ENCODE measurements at places on chromosomes 7 and 10. TPM values are rescaled to one million over a fixed set of nuclear protein-coding genes. Genes with fewer than 3 reads are reported as not detected.

- H3K36me3 ChIP-seq: peaks cover 1% of the 10 kb centered on the region
- no peaks in the 10 kb centered on the region for H3K4me1 ChIP-seq
- no peaks in the 10 kb centered on the region for H3K27me3 ChIP-seq
- no peak overlapping the region for H3K27ac ChIP-seq
- DNase-seq: no peak
- no peak overlapping the region for H3K4me3 ChIP-seq
These were observed 15.8 kb downstream of the TMEM254 start for GRCh38 chr10:80094231-80094630.

- peak overlapping the region; percentile 78 for H3K4me3 ChIP-seq
- peaks cover 47% of the 10 kb centered on the region for H3K27me3 ChIP-seq
- DNase-seq: peak; percentile 98
- H3K27ac ChIP-seq: no peak overlapping the region
- no peaks in the 10 kb centered on the region for H3K36me3 ChIP-seq
These were observed 781 bp upstream of the GRM8 start for GRCh38 chr7:127253281-127254162.

The MRLN gene
- total RNA-seq: not detected

DNA sequence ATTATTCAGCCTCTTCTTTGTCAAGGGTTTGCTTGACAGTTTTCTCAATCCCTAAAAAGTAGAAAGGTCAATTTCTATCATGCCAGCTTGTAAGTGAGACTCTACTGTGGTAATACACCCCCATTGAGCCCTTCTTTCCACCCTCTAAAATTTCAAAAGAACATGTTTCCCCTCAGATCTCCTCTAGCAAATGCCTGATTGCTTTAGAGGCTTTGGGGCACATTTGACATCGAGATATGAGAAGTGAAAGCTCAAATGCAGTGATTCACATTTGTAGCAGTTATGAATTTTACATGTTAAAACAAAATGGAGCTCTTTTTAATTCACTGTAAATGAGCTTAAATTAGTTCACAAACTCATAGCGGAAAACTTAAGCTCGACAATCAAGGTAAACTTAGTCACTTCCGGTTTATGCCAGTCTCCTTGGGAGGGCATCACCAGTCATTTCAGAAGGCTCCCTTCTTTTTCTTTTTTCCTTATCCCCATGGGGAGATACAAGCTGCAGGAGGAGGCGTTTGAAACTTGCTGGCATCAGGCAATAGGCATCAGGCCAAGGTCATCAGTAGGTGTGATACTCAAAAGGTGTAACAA, 55.3 kb upstream of the ADO start:
- H3K36me3 ChIP-seq: no peaks in the 10 kb centered on the region
- H3K4me3 ChIP-seq: no peak overlapping the region
- H3K27me3 ChIP-seq: peaks cover 4% of the 10 kb centered on the region

The RHOBTB1 gene
- total RNA-seq: 32.9 TPM
